NCI-H1436 (cell line): ENCODE measurements at places on chromosomes 6 and 20.

GRCh38 chr6:42453654-42454427, 2.1 kb upstream of the TRERF1 start:
- DNase-seq, result peak; percentile 31

DNA sequence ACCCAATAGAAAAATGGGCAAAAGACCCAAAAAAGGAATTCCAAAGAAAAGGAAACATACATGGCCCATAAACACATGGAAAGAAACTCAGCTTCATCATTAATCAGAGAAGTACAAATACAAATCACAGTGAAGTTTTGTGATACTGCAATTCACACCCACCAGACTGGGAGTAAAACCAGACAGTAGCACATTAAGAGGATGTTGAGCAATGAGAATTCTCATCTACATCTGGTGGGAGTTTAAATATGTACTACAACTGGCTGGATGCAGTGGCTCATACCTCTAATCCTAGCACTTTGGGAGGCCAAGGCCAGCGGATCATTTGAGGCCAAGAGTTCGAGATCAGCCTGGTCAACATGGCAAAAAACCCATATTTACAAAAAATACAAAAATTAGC, 125.7 kb upstream of the PHACTR1 start:
- DNase-seq, result no peak

DNA sequence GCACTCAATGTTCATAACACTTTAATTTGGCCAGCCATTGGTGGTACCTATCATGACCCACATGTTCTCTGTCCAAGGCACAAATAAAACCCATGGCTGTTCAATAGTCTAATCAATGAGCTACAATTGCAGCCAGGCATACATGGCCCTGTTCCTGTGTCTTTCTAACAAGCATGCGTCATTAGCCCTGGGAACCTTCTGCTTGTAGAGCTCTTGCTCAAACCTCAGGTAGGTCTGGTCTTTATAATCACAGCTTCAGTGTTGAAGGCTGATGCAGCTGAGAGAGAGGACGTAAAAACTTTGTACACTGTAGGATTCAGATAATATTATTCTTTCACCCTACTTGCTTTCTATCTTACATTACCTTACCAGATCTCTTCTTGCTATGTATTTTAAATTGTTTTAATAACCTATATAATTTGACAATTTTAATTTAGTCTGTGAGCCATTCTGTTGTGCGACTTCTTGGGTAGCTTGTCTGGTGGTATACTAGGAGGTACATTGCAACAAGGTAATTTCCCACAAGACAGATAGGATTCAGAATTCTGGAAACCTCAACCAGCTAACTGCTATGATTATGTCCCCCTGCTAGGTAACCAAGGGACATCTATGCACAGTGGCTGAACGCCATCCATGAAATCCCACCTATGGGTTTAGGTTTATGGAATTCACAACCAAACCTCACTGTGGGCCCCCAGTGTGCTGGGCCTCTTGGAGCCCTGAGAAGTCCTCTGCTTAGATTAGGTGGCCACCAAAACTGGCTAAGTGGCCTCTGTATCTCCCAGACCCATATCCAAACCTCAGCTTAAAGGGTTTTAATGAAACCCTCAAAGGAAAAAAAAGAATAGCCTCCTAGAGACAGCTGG, 55.4 kb upstream of the RIPOR2 start:
- no peak for DNase-seq

GRCh38 chr6:137749696-137750211, 117.3 kb upstream of the TNFAIP3 start:
- DNase-seq, result no peak

DNA sequence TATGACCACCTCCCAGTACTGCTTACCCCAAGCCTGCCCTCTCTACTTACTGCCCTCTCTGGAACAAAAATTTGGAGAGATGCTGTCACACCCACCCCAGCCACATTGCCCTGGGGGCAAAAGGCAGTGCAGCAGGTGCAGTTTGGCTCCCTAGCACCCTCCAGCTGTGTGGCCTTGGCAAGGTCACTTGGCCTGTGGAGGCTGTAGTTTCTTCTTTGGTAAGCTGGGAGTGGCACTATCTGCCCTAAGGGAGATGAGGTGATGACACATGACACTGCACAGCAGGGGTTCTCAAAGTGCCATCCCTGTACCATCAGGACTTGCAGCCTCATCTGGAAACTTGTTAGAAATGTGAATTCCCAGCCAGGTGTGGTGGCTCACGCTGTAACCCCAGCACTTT, 44.8 kb downstream of the TAF8 start:
- DNase-seq, result no peak
